ENCODE measurements at places on chromosomes 3 and 15.
A peak's percentile ranks its signal among the peaks of the same experiment; 100 is the strongest.

- no peak for DNase-seq
Measured at GRCh38 chr15:80567721-80568157, 127.4 kb upstream of the ABHD17C start.

GRCh38 chr15:79257454-79257853, 25.1 kb upstream of the ANKRD34C start:
- DNase-seq, result no peak

DNA sequence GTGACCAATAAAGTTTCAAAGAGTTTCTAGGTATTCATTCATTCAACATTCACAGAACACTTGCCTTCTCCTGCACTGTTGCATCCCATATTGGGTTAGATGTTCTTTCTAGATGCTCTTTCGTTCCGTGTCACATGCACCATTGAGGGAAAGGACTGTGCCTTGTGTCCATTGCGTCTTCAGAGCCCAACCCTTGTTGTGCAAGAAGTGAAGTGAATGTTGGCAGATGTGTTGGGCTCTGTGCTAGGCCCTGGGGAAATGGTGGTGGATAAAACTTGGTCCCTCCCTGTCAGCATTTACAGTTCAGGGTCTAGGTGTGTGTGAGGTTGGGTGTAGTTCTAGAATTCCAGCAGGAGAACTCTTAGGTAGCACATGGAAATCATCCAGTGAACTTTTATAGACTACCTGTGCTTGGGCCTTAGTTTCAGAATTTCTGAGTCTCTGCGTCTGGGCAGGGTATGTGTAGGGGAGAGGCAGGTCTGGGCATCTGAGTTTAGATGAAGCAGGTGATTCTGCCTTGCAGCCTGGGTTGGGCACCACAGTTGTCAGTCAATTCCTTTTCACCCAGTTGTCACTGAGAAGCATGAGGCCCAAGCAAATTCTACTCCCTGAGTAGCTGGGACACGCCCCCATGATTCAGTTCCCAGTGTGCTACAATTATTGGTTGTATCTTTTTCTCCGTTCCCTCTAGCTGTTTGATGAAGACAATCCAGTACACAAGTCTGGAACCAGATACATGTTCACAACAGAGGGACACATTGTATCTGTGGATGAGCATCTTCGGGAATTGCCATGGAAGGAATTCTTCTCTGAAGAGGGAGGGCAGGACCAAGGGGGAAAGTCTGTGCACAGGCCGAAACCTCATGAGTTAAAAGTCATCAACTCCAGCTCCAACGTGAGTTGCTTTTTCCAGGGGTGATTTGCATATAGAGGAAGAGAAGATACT, 25.4 kb downstream of the EDEM1 start:
- no peak for DNase-seq

DNA sequence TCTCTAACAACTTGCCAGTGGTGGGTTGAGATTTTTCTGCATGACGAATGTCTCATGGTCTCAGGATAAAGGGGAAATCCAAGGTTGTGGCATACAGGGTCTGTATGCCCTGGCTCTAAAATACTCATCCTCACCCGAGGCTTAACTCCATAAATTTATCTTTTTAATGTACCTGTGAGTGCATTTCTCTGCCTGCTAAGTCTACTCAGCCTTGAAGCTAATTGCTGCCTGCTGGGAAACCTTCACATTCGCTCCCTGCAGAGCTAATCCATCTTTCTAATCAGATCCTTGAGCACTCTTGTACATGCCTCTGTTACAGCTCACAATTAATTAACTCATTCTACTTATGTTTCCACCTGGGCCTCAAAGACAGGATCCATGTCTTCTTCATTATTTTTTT, 93.8 kb downstream of the CMSS1 start:
- no peak for DNase-seq

- no peak for DNase-seq
Measured at GRCh38 chr3:17023006-17023664, 138.4 kb downstream of the PLCL2 start.

DNA sequence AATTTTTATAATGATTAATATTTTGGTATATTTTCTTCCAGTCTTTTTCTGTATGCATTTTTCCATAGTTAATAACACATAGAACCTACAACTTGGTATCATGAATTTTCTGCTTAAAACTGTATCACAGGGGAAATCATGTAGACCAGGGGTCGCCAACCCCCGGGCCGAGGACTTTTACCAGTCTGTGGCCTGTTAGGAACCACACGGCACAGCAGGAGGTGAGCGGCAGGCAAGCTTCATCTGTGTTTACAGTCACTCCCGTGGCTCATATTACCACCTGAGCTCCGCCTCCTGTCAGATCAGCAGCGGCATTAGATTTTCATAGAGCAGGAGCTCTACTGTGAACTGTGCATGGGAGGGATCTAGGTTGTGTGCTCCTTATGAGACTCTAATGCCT, 54.7 kb downstream of the RPL22L1 start:
- no peak for DNase-seq

- DNase-seq, result peak; percentile 58
Measured at GRCh38 chr15:44726568-44727484, 9.5 kb upstream of the TRIM69 start.

DNA sequence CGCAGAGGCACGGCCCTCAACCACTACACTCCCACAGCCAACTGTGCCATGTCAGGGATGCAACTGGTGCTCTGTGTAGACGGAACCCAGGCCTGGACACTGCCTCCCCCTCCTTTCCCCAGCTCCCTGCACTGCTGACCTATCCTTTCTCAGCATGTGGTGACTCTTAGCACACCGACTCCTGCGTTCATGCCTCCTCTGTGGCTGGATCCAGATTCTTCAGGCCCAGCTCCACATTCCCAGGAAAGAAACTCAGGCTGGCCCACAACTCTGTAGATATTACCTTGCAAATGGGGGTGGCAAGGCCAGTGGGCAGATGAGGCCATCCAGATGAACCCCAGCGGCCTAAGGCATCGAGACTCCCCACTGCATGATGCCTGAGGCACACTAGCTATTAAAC, 272.7 kb downstream of the OCA2 start:
- no peak for DNase-seq

DNA sequence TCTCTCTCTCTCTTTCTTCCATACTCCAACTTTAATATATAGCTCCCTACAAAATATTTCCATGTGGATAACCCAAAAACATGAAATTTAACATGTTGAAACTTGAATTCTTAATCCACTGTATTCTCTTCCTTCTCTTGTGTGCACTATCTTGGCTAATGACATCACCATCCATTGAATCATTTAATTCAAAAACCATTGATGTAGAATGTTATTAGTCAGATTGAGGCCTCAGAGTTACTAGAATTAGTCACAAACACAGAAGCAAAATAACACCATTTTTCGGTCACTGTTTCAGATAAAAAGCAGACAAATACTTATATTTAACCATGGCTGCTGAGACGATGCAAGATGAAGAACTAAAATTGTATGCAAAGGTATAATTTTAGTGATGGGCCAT, 256.9 kb upstream of the LRRC3B start:
- DNase-seq, result no peak

DNA sequence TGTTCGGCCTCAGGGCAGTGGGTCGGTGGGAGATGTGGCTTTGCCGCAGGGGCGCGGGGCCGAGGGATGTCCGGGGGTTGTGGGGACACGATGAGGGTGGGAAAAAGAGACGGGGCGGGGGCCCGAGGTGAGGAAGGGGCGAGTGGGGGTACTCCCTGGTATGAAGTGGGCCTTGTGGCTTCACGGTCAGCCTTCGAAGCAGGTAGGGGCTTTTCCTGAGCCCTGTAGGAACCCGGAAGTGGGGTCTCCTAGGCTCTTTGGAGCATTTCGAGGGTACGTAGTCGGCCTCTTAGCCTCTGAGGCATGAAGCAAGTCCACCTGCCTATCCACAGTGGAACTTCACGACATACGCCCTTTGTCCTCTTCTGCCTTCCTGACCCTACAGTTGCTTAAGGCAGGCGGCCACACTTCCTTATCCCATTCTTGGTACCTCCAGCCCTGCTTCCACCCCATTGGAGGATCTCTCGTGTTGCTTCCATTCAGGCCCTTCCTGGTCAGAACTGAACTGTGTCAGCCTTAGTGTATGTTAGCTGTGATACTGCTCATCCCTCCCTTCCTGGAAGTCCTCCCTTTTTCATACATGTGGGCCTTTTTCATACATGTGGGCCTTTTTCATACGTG, 389 bp downstream of the ARPC4 start:
- DNase-seq, result peak; percentile 28

GRCh38 chr15:31327669-31328427, 1.2 kb downstream of the KLF13 start:
- DNase-seq, result peak; percentile 80

DNA sequence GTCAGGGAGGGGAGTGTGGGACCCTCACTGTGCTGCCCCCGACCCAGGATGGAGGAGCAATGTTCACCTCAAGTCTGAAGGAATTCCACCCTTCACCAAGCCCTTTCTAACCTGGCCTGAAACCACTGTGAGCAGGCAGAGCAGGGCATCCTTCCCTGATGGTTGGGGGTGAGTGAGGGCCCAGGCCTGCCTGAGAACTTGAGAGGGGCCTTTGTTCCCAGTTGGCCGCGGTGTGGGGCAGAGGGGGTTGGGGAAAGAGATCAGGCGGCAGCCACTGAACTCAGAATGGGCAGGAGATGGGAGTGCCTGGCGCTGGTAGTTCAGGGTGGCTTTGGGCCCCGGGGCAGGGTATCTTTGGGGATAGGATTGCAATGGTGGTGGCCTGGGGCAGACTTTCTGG, 103.5 kb upstream of the RPL32 start:
- no peak for DNase-seq

GRCh38 chr3:128229106-128229857, 76.0 kb downstream of the EEFSEC start:
- no peak for DNase-seq

DNA sequence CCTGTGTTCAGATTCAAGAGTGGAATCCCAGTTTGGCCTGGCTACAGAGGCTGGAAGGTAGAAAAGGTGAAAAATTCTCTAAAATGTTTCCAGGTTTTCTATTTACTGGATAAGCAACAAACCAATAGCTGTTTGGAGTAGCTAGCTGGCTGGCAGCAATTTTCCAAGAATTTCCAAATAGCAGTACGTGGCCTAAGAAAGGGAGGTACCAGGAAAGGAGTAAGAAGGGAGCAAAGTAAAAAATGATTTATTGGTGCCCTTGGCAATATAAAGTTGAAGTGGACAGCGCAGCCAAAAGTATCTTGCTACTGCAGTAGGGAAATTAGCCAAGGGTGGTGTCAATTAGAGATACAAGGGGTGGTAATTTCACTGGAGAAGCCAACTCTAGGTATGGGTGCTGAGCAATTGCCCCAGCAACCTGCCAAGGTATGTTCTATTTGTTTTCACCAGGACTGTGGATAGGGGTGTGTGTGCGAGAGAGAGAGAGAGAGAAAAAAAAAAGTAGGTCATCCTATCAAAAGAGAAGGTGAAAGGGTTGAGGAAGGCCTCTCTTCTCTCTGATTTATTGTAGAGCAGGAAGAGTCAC, 40.8 kb upstream of the THBS1 start:
- no peak for DNase-seq

GRCh38 chr3:56789076-56789475, 12.7 kb downstream of the ARHGEF3 start:
- no peak for DNase-seq

- no peak for DNase-seq
Measured at GRCh38 chr3:158725348-158726011, 6.8 kb downstream of the RARRES1 start.

GRCh38 chr3:131907796-131908195, 127.0 kb downstream of the CPNE4 start:
- DNase-seq, result no peak

- no peak for DNase-seq
Measured at GRCh38 chr3:55519019-55519418, 31.9 kb upstream of the WNT5A start.

- DNase-seq, result no peak
Measured at GRCh38 chr3:127799476-127800222, 22.7 kb downstream of the MGLL start.

DNA sequence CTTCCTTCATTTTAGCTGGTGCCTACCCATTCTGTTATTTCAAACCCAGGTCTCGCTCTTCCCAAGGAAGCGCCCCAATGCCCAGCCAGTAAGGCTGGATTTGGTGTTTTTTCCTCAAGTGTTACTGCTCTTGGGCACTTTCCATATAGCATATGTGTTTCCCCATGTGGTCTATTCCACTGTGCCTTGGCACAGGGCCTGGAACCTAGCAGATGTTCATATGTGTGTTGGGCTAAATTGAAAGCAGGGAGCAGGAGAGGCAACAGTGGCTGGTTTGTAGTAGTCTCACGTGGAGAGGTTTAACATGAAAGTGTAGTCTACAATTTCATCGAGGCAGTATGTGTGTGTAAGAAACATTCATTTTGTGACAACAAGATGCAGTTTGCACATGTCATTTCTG, 48.2 kb upstream of the TEX264 start:
- no peak for DNase-seq

GRCh38 chr15:69474846-69475455, 22.3 kb downstream of the RPLP1 start:
- no peak for DNase-seq

DNA sequence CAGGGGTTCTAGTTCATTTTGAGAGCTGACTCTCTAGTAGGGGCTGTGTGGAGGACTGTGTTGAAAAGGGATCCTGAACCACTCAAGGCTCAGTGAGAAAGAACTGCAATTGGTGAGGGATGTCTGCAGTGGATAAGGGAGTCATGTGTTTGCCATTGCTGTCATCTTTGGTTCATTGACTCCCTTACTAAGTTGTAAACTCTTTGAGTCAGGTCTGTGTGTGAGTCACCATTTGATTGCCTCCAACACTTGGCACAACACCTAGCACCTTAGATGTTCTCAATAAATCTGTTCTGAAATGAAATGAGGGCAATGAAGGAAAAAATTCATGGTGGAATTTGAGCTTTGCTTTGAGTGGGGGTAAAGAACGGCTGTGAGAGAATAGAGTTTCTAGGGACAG, 51.7 kb downstream of the PLS1 start:
- DNase-seq, result no peak

DNA sequence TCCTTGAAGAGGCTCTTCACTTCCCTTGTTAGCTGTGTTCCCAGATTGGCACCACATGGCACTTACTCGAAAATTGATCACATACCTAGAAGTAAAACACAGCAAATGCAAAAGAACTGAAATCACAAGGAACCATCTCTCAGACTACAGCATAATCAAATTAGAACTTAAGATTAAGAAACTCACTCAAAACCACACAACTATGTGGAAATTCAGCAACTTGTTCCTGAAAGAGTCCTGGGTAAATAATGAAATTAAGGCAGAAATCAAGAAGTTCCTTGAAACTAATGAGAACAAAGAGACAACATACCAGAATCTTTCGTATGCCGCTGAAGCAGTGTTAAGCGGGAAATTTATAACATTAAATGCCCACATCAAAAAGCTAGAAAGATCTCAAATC, 566.3 kb upstream of the TGFBR2 start:
- DNase-seq, result no peak

GRCh38 chr3:24494618-24495325, at the start of gene THRB:
TSS of gene THRB (minus strand) at chr3:24494850.
- DNase-seq, result no peak

- no peak for DNase-seq
Measured at GRCh38 chr3:16999161-16999560, 114.4 kb downstream of the PLCL2 start.

GRCh38 chr15:47917881-47918280, 200.6 kb downstream of the SEMA6D start:
- DNase-seq, result no peak

- no peak for DNase-seq
Measured at GRCh38 chr15:89672221-89673164, 6.7 kb downstream of the PLIN1 start.

- no peak for DNase-seq
Measured at GRCh38 chr3:25474052-25474451, 46.0 kb downstream of the RARB start.

- no peak for DNase-seq
Measured at GRCh38 chr3:13475871-13476590, 4.1 kb upstream of the HDAC11 start.

Measured in GDM1 (cell line).